ENCODE measurements at places on chromosomes 3 and 15. TPM values are rescaled to one million over a fixed set of nuclear protein-coding genes. Genes with fewer than 3 reads are reported as not detected.

DNA sequence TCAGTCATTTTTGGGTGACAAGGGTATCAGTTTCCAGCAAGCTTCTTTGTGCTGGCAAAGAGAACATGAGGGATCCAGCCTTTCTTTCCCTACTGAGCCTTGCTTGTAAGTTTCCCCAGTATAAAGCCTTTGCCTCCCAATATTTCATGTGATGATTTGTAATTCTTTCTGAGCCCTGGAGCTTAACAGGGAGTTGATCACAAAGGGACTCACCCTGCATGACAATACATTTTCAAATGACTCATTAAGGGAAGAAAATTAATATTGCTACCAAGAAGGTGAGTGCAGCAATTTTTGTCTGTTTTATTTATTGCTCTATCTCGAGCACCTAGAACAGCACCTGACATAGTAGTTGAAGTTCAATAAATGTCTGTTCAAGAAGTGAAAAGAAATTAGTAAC lies 27.7 kb downstream of the OXSM start:
- no peak for DNase-seq

DNA sequence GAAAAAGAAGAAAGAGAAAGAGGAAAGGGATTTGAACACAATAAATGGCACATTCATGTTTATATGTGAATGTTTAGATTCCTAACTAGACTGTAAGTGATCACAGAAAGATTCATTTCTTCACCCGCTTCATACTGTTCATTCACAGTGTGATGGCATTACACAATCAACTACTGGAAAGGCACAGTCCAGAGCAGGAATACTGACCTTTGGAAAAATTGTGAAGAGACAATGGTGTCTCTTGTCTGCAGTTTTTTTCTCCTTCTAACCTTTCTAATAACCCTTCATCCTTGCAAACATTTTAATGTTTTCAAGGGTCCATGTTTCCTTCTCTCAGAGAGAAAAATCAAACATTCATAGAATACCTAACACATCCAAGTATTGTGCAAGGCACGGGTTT lies 180.9 kb upstream of the SOX14 start:
- DNase-seq = no peak

DNA sequence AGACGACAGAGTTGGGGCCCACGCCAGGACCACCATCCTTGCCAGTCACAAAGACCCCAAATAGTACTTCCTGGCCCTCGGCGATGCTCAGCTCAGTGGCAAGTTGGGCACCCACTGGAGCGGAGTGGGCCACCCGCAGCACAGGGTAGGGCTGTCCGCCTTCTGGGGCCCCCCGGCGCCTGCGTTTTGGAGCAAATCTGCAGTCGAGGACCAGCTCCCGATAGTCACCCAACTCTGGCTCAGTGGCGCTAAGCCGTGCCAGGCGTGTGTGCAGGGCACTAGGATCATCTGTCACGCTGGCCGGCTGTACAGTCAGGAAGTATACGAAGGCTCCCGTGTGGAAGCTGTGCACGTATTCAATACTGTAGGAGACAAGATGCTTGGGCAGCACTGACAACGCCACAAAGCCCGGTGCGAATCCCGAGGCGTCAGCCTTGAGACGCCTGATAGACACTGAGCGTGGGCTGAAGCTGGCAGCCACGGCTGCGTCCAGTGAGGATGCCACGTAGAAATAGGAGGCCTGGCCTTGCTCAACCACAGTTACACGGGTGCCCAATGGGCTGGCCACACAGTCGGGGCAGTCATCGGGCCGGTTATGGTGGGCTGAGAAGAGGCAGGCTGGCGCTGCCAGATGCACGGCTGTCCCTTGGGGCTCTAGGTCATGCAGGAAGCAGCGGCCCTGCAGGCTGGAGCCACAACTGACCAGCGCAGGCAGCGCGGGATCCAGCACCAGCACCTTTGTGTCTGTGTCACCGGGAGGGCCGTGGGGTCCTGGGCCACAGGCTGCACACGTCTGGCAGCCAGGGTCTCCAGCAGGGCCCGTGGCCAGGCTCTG lies 945 bp downstream of the MST1R start:
- no peak for DNase-seq

- DNase-seq = no peak
Measured at GRCh38 chr3:144921710-144922109, 950.1 kb downstream of the DIPK2A start.

Gene FBXL22
- not detected for total RNA-seq
